CD8-positive, alpha-beta memory T cell (primary cell): ENCODE measurements at places on chromosomes 4 and X.

GRCh38 chr4:140858897-140859296 is 102.7 kb upstream of the TBC1D9 start:
- no peaks in the 10 kb centered on the region for H3K36me3 ChIP-seq
- no peak for DNase-seq
- H3K27ac ChIP-seq = no peak overlapping the region
- H3K4me1 ChIP-seq = no peaks in the 10 kb centered on the region
- no peak overlapping the region for H3K4me3 ChIP-seq

GRCh38 chr4:125314676-125315575 is at the start of gene FAT4:
Gene FAT4 (plus strand): TSS chr4:125314955. CDS start chr4:125316412, 1,457 bp downstream.
- H3K27me3 ChIP-seq = peaks cover 14% of the 10 kb centered on the region
- no peaks in the 10 kb centered on the region for H3K36me3 ChIP-seq
- peak within 1 kb of the TSS; percentile 19 for H3K4me3 ChIP-seq
- H3K27ac ChIP-seq = no peak within 1 kb of the TSS
- peaks cover 9% of the 10 kb centered on the region for H3K4me1 ChIP-seq

- no peak overlapping the region for H3K27ac ChIP-seq
- H3K4me1 ChIP-seq = no peaks in the 10 kb centered on the region
- no peaks in the 10 kb centered on the region for H3K27me3 ChIP-seq
- H3K4me3 ChIP-seq = no peak overlapping the region
- no peak for DNase-seq
These were observed 18.4 kb downstream of the CENPU start for GRCh38 chr4:184715526-184715925.

- H3K4me1 ChIP-seq = no peaks in the 10 kb centered on the region
- H3K4me3 ChIP-seq = no peak overlapping the region
These were observed 225.8 kb upstream of the SPRY1 start for GRCh38 chr4:123170843-123171242.

- no peak overlapping the region for H3K4me3 ChIP-seq
- no peaks in the 10 kb centered on the region for H3K36me3 ChIP-seq
- DNase-seq = no peak
- no peak overlapping the region for H3K27ac ChIP-seq
- no peaks in the 10 kb centered on the region for H3K4me1 ChIP-seq
These were observed 38.1 kb downstream of the MID1 start for GRCh38 chrX:10582215-10582733.

- H3K36me3 ChIP-seq = no peaks in the 10 kb centered on the region
- H3K4me1 ChIP-seq = peaks cover 20% of the 10 kb centered on the region
- no peak overlapping the region for H3K27ac ChIP-seq
- DNase-seq = no peak
- no peak overlapping the region for H3K4me3 ChIP-seq
- no peaks in the 10 kb centered on the region for H3K27me3 ChIP-seq
These were observed 310.1 kb downstream of the PPP3CA start for GRCh38 chr4:101037249-101037648.

- DNase-seq = no peak
- H3K27ac ChIP-seq = no peak overlapping the region
- H3K36me3 ChIP-seq = no peaks in the 10 kb centered on the region
- no peak overlapping the region for H3K4me3 ChIP-seq
- H3K27me3 ChIP-seq = no peaks in the 10 kb centered on the region
These were observed 10.1 kb downstream of the SCARB2 start for GRCh38 chr4:76203541-76203940.

- no peaks in the 10 kb centered on the region for H3K27me3 ChIP-seq
- peak; percentile 60 for DNase-seq
- H3K27ac ChIP-seq = peak overlapping the region; percentile 57
- H3K4me1 ChIP-seq = peaks cover 33% of the 10 kb centered on the region
- no peaks in the 10 kb centered on the region for H3K36me3 ChIP-seq
These were observed 531 bp downstream of the DGKQ start for GRCh38 chr4:972651-973424.

- H3K36me3 ChIP-seq = peaks cover 6% of the 10 kb centered on the region
- DNase-seq = no peak
- no peaks in the 10 kb centered on the region for H3K27me3 ChIP-seq
- no peak overlapping the region for H3K4me3 ChIP-seq
These were observed 47.6 kb downstream of the METTL14 start for GRCh38 chr4:118732591-118733330.

DNA sequence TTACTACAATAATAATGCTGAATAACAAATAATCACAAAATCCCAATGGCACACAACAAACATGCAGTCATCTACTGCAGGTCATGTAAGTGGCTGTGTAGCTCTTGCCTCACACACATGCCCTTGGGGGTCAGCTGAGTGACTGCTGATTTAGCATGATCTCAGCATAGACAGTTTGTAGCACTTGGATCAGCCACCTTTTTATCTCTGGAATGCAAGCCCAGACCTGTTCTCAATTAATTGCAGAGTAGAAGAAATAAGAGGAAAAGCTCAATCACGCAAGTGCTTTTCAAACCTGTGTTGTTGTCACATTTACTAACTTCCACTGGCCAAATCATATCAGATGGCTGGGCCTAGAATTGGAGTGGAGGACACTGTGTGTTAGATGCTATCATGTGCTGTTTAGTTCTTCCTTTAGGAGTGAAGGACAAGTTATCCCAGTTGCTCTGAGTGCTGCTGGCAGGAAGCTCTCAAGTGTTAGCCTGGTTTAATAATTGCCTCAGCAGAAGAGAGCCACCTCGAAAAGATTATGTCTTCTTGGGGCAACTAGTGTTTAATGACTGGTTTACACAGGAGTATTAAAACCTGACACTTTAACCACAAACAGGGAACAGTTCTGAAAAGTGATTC is 128.3 kb upstream of the EPHA5 start:
- no peak overlapping the region for H3K27ac ChIP-seq
- DNase-seq = no peak
- no peaks in the 10 kb centered on the region for H3K36me3 ChIP-seq
- H3K27me3 ChIP-seq = no peaks in the 10 kb centered on the region
- no peaks in the 10 kb centered on the region for H3K4me1 ChIP-seq

DNA sequence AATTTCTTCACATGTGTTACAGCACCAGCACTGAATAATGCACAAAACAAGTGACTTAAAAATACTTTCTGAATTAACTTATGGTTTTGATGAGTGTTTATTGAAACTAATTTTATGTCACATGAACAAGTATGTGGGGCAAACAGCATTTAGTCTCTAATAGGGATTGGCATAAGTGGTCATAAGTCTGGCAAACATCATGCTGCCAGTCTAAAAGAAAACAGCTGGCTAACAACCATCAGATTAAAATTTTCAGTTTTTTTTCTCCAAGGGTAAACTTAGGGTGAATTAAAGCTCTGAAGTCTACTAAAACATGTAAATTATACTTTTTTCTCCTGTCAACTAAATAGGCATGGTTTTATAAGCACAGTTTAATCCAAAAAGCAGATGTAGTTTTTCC is 1014.2 kb downstream of the FAT4 start:
- no peak for DNase-seq
- no peak overlapping the region for H3K4me3 ChIP-seq
- no peaks in the 10 kb centered on the region for H3K27me3 ChIP-seq
- no peaks in the 10 kb centered on the region for H3K36me3 ChIP-seq
- no peak overlapping the region for H3K27ac ChIP-seq

- DNase-seq = no peak
- no peaks in the 10 kb centered on the region for H3K36me3 ChIP-seq
- peaks cover 31% of the 10 kb centered on the region for H3K4me1 ChIP-seq
These were observed 1.1 kb downstream of the NUDT9 start for GRCh38 chr4:87423317-87424098.

GRCh38 chr4:55348466-55348865 is 2.4 kb downstream of the SRD5A3 start:
- no peaks in the 10 kb centered on the region for H3K36me3 ChIP-seq
- H3K4me3 ChIP-seq = no peak overlapping the region
- peak overlapping the region; percentile 80 for H3K27ac ChIP-seq
- DNase-seq = no peak
- H3K4me1 ChIP-seq = peaks cover 8% of the 10 kb centered on the region

- H3K27ac ChIP-seq = no peak overlapping the region
- no peak for DNase-seq
- H3K4me3 ChIP-seq = no peak overlapping the region
- H3K27me3 ChIP-seq = no peaks in the 10 kb centered on the region
- no peaks in the 10 kb centered on the region for H3K36me3 ChIP-seq
These were observed 83.6 kb downstream of the REPS2 start for GRCh38 chrX:17030092-17030491.

GRCh38 chr4:78169728-78170127 is 112.6 kb downstream of the FRAS1 start:
- H3K27ac ChIP-seq = no peak overlapping the region
- no peaks in the 10 kb centered on the region for H3K36me3 ChIP-seq
- DNase-seq = no peak
- no peak overlapping the region for H3K4me3 ChIP-seq

DNA sequence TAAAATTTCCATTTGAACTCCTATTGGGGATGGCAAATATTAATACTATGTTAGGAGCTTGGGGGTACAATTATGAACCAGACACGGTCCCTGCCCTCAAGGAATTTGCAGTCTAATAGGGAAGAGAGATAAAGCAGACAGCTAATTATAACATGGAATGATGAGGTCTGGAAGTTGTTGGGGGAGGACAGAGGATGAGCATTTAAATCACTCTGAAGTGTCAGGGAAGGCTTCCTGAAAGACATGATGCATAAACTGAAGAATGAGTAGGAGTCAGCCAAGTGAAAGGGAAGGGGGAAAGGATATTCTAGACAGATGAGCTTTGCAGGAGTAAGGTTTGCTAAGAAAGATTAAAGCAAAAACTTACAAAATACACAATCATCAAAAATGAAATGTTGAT is 15.9 kb downstream of the PLAC1 start:
- DNase-seq = no peak
- no peak overlapping the region for H3K27ac ChIP-seq
- H3K27me3 ChIP-seq = no peaks in the 10 kb centered on the region

DNA sequence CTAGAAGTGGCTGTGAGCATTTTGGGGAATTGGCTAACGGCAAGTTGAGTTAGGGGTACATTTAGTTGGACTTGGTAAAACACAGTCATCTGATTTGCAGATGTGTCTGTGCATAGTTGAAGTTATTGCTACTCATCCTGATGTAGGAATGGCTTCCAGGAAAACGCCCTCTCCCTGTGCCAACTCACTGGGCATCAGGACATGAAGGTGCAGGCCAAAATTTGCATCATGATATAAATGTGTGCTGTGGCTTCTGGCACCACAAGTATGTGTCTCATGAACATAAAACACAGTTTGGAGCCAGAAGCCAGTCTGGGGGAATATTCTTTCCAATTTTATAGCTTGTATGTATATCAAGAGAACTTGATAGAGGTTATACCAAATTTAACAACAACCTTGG is 54.2 kb upstream of the CBR4 start:
- no peaks in the 10 kb centered on the region for H3K27me3 ChIP-seq
- H3K4me1 ChIP-seq = no peaks in the 10 kb centered on the region

DNA sequence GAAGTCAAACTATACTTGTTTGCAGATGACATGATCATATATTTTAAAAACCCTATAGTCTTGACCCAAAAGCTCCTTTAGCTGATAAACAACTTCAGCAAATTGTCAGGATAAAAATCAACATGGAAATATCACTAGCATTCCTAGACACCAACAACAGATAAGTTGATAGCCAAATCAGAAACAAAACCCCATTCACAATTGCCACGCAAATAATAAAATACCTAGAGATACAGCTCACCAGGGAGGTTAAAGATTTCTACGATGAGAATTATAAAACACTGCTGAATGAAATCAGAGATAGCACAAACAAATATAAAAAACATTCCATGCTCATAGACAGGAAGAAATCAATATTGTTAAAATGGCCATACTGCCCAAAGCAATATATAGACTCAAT is 605.0 kb upstream of the GRIA3 start:
- no peak overlapping the region for H3K4me3 ChIP-seq
- no peak for DNase-seq
- H3K27me3 ChIP-seq = no peaks in the 10 kb centered on the region

GRCh38 chrX:44945736-44946135 is 72.7 kb downstream of the KDM6A start:
- no peaks in the 10 kb centered on the region for H3K36me3 ChIP-seq
- peaks cover 5% of the 10 kb centered on the region for H3K4me1 ChIP-seq
- H3K27ac ChIP-seq = no peak overlapping the region
- H3K27me3 ChIP-seq = no peaks in the 10 kb centered on the region

- H3K27me3 ChIP-seq = no peaks in the 10 kb centered on the region
- H3K4me3 ChIP-seq = no peak overlapping the region
- H3K36me3 ChIP-seq = no peaks in the 10 kb centered on the region
These were observed 11.3 kb upstream of the LONRF3 start for GRCh38 chrX:118963159-118963558.

DNA sequence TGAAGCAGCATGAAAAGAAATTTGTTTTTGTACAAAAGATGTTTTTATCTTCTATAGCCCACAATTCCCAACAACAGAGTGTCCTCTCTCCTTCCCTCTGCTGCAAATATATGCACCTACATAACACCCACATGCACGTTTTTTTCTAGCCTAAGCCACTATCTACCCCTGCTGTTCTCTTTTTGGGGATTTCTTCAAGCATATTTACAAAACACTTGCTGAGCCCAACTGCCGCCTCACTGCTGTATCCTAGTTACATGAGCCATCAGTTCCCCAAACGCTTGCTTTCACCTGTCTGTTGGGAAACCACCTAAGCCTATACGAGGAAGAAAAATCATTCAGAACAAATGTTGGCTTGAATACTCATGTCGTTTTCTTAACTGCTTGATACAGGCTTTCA is 127.2 kb downstream of the CHRNA9 start:
- no peaks in the 10 kb centered on the region for H3K27me3 ChIP-seq
- H3K4me3 ChIP-seq = no peak overlapping the region
- H3K4me1 ChIP-seq = no peaks in the 10 kb centered on the region
- H3K36me3 ChIP-seq = no peaks in the 10 kb centered on the region
- DNase-seq = no peak

DNA sequence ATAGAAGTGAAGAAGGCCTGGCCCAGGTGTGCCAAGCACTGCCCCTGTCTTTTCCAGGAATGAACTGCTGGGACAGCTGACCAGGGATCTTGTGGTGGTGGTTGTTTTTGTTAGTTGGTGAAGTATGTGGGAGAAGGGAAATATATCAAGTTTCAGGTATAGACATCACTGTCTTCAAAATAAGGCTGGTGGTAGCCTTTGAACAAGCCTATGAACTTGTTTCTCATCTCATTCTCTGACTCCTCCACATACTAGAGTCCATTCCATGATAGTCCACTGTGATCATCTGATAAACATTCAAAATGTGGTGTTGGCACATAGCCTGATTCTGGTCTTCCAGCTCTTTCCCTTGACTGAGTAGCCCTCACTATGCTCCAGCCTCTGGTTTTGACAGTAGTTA is 303.7 kb downstream of the CAMK2D start:
- DNase-seq = no peak
- no peaks in the 10 kb centered on the region for H3K4me1 ChIP-seq
- no peak overlapping the region for H3K27ac ChIP-seq
- H3K27me3 ChIP-seq = no peaks in the 10 kb centered on the region
- H3K4me3 ChIP-seq = no peak overlapping the region

DNA sequence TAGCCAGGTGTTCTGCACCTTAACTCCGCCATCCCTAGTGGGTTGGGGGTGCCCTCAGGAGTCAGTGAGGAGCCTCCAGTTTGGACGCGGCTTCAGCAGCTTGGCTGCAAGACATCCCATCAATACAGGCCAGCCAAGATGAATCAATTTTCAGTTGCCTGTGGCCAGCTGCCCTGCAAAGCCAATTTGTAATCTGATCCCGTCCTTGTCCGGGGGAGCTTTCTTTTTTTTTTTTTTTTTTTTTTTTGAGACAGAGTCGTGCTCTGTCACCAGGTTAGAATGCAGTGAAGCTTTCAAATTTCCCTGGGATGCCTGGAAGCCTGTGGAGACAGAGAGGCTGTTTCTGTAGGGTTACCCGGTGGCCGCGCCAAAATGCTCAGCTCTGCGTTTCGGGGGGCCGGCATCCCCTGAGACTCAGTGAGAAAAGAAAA is 192.5 kb downstream of the ASMT start:
- H3K4me1 ChIP-seq = no peaks in the 10 kb centered on the region
- H3K27me3 ChIP-seq = no peaks in the 10 kb centered on the region
- H3K27ac ChIP-seq = no peak overlapping the region
- H3K4me3 ChIP-seq = no peak overlapping the region

- no peaks in the 10 kb centered on the region for H3K36me3 ChIP-seq
- no peak overlapping the region for H3K27ac ChIP-seq
- no peaks in the 10 kb centered on the region for H3K4me1 ChIP-seq
- H3K27me3 ChIP-seq = no peaks in the 10 kb centered on the region
These were observed 9.0 kb downstream of the BMP3 start for GRCh38 chr4:81039351-81039972.
